ENCODE measurements at places on chromosomes 13 and 19. TPM values are rescaled to one million over a fixed set of nuclear protein-coding genes. Genes with fewer than 3 reads are reported as not detected.

The CYP2F1 gene
- total RNA-seq = not detected

The ISYNA1 gene
- total RNA-seq = 69.7 TPM

The VAV1 gene
- not detected for total RNA-seq

The IGFL3 gene
- not detected for total RNA-seq

The FGF14 gene
- 0.34 TPM for total RNA-seq
